Fibroblast of skin of left biceps (primary cell): ENCODE measurements at places on chromosomes 6 and 20.
A peak's percentile ranks its signal among the peaks of the same experiment; 100 is the strongest.

GRCh38 chr6:57162028-57162427, 10.1 kb upstream of the BAG2 start:
- DNase-seq, result no peak

GRCh38 chr6:86508230-86508629, 429.1 kb upstream of the HTR1E start:
- no peak for DNase-seq

DNA sequence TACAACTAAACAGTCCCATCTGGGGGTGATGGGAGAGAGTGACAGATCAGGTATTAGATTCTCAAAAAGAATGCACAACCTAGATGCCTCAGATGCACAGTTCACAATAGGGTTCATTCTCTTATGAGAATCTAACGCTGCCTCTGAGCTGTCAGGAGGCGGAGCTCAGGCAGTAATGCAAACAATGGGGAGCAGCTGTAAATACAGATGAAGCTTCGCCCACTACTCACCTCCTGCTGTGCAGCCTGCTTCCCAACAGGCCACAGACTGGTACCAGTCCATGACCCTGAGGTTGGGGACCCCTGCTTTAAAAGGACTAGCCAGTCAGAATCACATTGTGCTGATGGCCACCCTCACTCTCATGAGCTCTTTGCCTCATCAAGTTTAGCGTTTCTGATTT, 247.0 kb upstream of the KCNQ5 start:
- no peak for DNase-seq

- no peak for DNase-seq
Measured at GRCh38 chr6:170423030-170423429, 116.5 kb downstream of the FAM120B start.

DNA sequence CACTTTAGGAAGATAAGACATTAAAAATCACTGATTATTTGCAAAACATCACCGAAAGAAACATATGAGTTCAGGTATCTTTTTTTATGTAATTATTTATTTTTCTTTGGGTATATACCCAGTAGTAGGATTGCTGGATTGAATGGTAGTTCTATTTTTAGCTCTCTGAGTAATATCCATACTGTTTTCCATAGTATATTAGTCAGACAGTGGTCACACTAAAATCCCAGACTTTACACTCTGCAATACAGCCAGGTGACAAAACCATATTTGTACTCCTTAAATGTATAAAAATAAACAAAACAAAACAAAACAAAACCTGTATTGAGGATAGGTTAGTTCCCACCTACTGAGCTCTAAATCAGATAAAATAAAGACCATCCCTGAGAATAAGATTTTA, 1024.3 kb upstream of the EYS start:
- DNase-seq, result no peak

GRCh38 chr6:35724059-35724458, 12.8 kb upstream of the ARMC12 start:
- DNase-seq, result no peak

GRCh38 chr6:45757443-45758130, 258.1 kb downstream of the CLIC5 start:
- peak; percentile 62 for DNase-seq

DNA sequence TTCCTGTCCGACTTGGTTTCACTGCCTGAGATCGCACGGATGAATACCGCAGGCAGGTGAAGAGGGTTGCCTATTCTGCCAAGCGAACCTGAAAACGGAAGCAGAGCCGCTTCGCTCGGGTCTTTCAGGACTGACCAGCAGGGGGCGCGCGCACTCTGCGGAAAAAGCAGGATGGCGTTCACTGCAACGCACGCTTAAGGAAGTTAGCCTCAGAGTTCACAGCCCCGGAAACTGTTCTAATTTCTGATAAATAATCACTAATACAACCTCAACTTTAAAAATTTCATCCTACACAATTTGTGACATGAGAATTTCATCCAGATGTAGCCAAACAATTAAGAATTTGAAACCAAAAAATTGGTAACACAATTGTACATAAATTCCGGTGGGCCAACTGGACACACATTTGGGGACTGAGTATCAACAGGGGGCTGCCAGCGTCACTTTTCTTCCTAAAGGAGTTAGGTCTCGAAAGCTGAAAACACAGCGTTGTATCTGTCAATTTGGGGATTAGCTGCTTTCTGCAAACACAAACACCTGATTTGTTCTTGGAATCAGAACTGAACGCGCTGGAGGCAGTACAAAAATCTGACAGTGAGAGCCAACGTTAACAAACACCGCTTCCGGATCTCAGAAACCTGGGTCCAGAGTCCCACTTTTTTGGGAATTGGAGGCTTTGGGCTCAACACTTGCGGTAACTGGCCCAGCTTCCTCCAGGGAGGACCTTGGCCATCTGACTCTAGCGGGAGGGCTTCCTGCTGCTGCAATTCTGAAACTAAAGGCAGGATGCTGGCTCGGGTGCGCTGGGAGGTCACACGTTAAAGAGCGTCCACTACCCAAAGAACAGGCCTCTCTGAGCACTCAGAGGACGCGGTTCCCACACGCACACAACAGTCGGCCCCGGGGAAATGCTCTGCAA, 8.8 kb downstream of the PXDC1 start:
- no peak for DNase-seq
